Progenitor cell of endocrine pancreas (in vitro differentiated cells): ENCODE measurements at places on chromosomes 1 and 21.

- DNase-seq = no peak
Observed at GRCh38 chr1:15465674-15466073, 9.1 kb downstream of the CELA2A start.

GRCh38 chr1:154808909-154809262 is 61.2 kb downstream of the KCNN3 start:
- DNase-seq = no peak

DNA sequence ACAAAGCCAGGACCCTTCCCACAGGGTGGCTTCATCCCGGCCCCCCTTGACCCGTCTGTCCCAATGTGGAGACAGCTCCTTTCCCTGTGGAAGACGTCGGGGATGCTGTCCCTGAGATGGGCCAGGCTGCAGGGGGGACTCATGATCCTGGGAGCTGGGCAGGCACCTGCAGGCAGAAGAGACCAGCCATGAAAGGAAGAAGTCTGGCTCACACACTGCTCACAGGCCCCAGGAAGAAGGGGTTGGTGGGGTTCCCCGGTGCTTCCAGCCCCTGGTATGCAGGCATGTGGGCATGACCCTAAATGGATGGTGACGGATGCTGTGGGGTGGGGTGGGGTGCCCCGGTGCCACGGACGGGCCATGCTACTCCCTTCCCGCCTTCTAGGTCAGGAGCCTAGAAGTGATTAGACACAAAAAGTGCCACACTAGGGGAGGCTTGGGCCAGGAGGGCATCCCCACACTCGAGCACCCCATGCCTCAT is 8.3 kb downstream of the ACTRT2 start:
- no peak for DNase-seq

DNA sequence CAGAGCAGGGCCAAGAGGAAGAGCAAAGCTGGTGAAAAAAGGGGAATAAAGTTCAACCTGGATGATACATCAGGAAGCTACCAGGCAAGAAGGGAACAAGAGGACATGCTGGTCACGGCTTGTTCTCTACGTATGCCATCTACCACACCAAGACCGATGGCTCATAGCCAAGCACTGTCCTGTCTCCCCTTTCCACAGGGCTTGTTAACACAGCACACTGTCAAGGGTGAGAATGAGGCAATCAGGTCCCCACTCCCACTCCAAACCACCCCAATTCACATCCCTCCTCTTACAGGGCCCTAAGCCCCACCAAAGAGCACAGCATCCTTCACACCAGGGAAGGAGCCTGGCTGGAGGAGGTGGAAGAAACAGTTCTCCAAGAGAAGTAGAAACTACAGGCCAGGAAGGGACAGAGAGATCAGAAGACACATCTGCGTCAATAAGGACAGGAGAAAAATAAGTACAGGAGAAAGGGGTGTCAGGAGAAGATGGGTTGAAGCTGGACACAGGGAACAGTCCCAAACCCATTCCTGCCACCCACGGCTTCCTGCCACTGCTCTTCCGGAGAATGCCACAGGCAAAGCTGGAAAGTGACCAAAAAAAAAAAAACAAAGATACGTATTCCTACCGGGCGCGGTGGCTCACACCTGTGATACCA is 923 bp upstream of the SHC1 start:
- no peak for DNase-seq

- DNase-seq = no peak
Observed at GRCh38 chr1:184822267-184822666, 67.6 kb upstream of the EDEM3 start.

GRCh38 chr1:228276174-228276831 is 68.5 kb downstream of the OBSCN start:
- DNase-seq = no peak

- DNase-seq = no peak
Observed at GRCh38 chr1:104073463-104073902, 323.8 kb downstream of the AMY1C start.

DNA sequence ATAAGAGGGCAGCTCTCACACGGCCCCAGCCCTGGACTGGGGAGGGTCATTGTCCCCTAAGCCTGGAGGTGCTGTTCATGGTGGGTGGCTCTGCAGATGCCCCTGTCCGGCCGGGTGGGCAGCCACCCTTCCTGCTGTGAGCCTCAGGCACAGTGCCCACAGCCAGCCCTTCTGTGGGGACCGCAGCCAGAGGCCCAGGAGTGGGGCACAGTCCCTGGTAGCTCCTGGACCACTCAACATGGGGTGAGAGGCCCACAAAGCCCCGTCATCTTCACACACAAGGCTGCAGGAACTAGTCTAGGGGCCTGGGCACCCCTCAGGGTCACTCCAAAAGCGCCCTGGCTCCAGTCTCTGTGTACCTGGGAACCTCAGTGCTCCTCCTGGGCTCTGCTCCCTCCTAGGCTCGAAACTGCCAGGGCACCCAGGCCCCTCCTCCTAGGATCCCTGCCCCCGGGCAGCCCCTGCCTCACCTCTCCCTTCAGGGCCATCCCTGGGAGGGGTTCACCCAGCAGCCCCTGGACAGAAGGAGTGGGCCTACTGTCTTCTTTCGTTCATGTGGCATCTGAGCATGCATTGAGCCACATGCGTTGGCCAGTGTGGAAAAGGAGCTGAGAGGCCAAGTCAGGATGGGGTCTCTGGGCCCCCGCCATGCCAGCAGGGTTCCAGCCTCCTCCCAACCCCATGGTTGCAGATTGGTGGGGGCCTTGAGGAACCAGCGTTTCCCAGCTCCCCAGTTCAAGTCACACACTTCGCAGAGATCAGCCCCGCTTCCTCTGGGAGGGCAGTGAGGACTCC is 43.0 kb downstream of the WNT9A start:
- DNase-seq = no peak

DNA sequence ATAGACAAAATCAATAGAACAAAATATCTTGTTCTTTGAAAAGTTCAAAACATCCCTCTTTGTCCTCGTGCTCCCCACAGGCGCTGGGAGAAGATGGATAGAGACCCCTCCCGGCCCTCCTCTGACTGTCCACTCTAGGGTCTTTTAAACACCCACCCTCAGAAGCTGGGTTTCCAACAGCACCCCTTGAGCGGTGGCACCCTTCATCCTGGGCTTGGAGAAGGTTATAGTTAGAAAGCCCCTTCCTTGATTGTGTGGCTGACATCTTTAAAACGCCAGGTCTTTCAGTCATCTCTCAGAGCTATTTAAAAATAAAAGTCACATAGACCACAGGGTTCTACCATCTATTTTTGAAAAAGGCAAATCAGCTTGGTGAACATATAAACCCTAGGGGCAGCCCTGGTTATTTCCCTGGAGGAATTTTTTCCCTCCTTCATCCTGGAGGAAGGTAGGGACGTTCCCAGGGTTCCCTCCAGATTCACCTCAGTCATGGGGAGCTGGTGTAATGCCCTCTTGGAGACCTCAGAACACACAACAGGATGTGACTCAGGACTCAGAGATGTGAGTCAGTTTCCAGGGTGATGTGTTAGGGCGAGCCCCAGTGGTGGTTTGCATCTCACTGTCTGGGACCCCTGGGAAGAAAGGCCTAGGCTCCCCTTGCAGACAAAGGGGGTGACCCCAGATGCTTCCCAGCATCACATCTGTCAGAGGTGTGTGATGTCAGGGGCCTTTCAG is 138.5 kb downstream of the CLIC6 start:
- no peak for DNase-seq

GRCh38 chr1:150093805-150094204 is 26.2 kb downstream of the VPS45 start:
- no peak for DNase-seq

- no peak for DNase-seq
Observed at GRCh38 chr1:57485643-57486042, 61.8 kb upstream of the DAB1 start.

GRCh38 chr1:160032165-160032820 is 503 bp upstream of the PIGM start:
- no peak for DNase-seq

- no peak for DNase-seq
Observed at GRCh38 chr1:247415423-247416361, at the start of gene NLRP3. TSS of gene NLRP3 (plus strand) at chr1:247416173. CDS start at chr1:247418801, 2,628 bp downstream.

GRCh38 chr1:184608581-184608980 is 146.1 kb downstream of the EDEM3 start:
- DNase-seq = no peak

GRCh38 chr1:94000510-94001282 is 91.5 kb upstream of the GCLM start:
- no peak for DNase-seq

DNA sequence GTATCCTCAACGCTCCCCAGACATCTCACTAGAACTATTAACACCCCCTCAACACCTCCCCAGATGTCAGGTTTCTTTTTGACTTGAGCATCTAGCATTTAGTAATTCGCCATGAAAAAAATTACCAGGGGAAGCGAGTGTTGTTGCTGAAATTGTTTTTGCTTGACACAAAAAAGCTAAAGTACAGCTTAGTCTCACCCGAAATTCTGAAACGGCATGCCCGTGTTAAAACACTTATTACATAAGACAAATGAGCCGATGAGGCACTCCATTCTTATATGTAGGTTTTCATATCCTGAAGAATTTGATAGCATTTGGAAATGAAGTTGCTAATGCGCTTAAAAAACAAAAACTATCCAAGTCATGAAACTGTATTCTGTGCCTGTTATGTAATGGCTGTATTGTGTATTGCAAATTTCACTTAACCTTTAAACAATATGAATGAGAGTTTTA is 1.3 kb upstream of the NRIP1 start:
- DNase-seq = no peak

GRCh38 chr1:109270623-109271317 is 12.2 kb downstream of the PSRC1 start:
- DNase-seq = no peak

DNA sequence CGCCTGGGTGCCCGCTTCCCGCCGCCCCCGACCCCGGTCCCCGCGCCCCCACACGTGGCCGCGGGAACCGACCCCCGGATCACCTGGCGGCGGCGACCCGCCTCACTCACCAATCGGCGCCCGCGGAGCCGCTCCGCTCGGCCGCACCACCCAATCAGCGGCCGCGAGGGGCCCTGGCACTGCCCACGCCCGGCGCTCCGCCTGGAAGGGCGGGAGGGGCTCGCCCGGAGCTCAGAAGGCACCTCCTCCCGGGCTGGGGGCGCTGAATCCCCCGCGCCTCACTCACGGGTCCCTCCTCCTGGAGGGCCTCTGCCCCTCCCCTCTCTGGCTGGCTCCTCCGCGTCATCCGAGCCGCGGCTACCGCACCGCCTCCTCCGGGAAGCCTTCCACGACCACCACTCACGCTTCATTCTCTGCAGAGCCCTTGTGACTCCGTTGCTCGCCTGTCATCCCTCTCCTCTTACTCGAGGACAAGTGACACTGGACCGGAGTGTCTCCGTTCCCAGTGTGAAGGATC is 374 bp downstream of the SH2D5 start:
- peak; percentile 53 for DNase-seq

DNA sequence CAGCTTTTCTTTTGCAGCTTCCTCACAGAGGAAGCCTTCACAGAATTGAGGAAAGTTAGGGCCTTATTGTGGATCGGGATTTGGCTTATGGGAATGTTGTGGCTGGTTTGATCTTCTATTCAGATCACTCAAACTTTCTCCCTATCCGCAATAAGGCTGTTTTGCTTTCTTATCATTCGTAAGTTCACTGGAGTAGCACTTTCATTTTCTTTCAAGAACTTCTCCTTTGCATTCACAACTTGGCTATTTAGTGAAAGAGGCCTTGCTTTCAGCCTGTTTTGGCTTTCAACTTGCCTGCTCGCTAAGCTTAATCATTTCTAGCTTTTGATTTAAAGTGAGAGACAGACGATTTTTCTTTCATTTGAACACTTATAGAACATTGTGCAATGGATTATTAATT is 181.9 kb upstream of the B3GALT2 start:
- DNase-seq = no peak

DNA sequence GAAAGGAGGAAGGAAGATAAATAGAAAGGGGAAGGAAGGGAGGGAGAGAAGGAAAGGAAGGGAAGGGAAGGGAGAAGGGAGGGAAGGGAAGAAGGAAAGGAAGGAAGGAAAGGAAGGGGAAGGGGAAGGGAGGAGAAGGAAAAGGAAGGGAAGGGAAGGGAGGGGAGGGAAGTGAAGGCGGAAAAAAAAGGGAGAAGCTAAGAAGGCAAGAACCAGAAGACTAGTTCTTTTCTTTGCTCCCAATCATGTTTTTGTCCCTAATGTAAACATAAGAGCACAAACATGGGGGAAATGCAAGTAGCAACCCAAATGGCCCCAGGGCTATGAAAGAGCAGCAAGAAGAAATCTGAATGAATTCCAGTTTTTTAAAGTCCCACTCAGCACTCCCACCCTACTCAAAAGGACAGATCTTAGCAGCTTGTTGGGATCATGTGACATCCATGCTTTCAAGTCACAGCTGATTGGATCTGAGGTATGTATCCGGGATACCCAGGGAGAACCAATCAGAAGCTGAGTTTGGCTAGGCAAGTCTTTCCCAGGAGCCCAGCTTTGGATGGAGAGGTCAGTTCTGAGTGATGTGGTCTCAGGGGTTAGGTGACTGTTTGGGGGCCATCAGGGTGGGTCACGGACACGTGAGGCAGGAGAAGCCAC is 24.2 kb upstream of the FHAD1 start:
- no peak for DNase-seq

GRCh38 chr1:150696590-150696989 is 364 bp downstream of the GOLPH3L start:
- no peak for DNase-seq

GRCh38 chr1:39381839-39382238 is 109.6 kb upstream of the BMP8A start:
- no peak for DNase-seq

- no peak for DNase-seq
Observed at GRCh38 chr1:247218121-247218651, 37.7 kb upstream of the VN1R5 start.

GRCh38 chr1:179591592-179592580 is at the start of gene TDRD5:
TSS of gene TDRD5 (plus strand) at chr1:179591832. CDS start at chr1:179592616, 784 bp downstream.
- no peak for DNase-seq

- DNase-seq = no peak
Observed at GRCh38 chr1:21931171-21932093, 5.7 kb downstream of the HSPG2 start.

DNA sequence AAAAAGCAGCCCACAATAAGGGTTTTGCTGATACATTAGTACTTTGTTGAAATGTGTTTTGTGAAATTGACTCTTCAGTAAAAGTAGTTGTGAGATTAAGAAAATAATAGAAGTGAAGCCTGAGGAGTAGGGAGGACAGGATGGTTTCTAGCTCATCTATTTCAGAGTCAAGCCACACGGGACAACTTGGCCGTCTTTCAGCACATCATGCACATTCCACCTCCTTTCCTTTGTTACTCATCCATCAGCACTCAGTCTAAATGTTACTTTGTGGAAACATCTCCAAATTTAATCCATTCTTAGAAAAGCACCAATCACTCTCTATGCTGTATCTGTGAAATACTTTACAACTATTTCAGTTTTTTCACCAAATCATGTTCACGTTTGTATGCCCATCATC is 223.3 kb downstream of the FGGY start:
- DNase-seq = no peak
